ENCODE measurements at places on chromosomes 7 and 10. TPM values are rescaled to one million over a fixed set of nuclear protein-coding genes. Genes with fewer than 3 reads are reported as not detected.

Gene CCDC6
- total RNA-seq = 57.6 TPM

DNA sequence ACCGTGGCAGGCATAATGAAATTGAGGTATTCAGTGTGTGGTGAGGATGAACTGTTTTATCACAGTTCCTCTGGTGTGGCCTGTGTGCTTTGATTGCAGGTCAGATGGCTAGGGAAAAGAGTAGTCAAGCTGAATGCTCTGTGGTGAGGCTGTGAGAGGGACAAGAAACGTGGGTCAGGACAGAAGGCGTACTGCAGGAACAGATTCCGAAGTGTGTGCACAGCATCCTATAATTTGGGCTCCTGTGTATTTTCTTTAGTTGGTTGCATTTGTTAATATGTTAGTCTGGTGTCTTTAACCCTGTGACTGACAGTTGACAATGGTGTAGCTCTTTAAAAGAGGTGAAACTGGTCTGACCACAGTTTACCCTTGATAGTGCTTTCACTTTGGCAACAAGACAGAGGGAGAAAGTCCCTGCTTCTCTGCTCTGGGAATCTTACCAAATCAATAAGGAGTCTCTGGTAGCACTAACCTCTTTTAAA lies 76.5 kb downstream of the AUTS2 start:
- peak; percentile 43 for DNase-seq

- DNase-seq = peak; percentile 89
Observed at GRCh38 chr7:901388-902154, 25.2 kb downstream of the GET4 start.

DNA sequence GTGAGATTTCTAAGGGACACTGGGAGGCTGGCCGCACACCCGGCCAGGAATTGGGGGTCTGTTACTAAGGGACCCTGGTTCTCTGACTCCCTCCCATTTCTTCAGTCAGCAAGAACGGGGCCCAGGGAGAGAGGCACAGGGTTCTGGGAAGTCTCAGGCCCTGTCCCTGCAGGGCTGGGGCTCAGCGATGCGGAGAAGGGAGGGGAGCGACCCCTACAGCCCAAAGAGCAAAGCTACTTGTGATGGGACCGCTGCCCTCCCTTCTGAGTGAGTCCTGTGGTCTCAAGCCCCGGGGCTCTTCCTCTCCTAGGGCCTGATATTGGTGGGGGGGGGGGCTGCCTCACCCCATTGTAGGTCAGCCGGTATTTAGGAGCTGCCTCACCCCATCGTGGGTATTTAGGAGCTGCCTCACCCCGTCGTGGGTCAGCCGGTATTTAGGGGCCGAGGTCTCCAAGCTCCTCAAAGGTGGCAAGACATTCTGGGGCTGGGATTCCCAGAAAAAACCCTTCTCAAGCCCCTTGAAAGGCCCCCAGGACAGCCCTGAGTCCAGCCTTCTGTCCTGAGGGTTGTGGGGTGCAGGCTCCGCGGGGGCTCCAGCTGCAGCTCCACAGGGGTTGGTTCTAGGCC lies 16.9 kb upstream of the NKX6-2 start:
- DNase-seq = no peak

DNA sequence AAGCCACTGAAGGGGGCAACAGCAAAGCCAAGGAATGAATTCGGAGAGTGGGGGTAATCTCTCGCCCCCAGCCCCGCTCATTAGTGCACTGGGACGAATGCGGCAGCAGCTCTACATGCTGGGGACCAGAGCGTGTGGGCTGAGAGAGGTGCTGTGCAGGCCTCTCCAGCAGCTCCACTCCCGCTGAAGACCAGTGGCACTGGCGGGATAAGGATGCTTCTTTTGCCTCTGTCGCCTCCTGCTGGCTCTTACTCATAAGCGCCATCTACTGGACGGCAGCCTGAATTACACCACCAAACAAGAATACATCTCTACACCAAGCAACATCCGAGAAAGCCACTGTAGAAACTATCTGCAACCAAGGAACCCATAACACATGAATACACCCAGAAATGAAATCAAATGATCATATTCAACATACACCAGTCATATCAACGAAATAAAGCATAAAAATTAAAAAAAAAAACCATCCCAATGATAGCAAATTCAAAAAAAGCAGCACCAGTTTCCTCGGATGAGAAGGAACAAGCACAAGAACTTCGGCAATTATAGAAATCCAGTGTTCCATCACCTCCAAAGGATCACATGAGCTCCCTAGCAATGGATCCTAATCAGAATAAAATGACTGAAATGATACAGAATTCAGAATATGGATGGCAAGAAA lies 79.0 kb upstream of the TMEM168 start:
- no peak for DNase-seq

DNA sequence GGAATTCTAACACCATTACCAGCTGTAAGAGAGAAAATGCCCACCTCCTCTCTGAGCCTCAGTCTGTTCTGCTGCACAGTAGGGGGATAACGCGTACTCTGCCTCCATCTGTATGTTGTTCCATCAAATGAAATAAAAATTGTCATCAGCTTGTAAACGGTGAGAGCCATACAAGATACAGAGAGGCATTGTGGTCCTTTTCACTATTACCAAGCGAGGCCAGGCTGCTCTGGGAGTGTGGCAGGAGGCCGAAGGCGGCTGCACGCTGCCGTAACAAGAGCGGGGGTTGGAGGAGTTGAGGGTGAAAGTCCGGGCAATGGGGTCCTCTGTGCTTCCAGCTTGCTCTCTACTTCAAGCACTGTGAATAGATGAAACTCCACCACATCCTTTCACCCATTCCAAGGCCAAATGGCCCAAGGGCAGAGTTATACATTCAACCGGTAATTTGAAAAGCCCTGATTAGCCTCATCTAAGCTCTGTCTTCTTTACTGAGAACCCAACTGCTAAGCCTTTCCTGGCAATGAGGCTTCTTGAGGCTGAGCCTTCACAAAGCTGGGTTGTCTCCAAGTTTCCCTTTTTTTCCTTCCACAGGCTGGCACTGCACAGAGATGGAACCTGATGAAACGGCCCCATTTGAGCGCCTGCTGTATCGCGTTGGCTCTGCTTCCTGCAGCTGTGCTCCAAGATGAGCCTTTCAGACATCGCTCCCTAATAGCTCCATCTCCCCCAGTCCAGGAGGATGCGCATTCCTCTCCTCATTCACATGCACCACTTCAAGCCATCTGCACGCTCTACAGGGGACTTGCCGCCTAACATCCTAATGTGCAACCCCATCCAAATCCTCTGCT lies 47.2 kb downstream of the PYROXD2 start:
- DNase-seq = no peak

All from mucosa of gallbladder (tissue), 1 donor.